ENCODE measurements at places on chromosomes 16 and 17. TPM values are rescaled to one million over a fixed set of nuclear protein-coding genes. Genes with fewer than 3 reads are reported as not detected.
A peak's percentile ranks its signal among the peaks of the same experiment; 100 is the strongest.

DNA sequence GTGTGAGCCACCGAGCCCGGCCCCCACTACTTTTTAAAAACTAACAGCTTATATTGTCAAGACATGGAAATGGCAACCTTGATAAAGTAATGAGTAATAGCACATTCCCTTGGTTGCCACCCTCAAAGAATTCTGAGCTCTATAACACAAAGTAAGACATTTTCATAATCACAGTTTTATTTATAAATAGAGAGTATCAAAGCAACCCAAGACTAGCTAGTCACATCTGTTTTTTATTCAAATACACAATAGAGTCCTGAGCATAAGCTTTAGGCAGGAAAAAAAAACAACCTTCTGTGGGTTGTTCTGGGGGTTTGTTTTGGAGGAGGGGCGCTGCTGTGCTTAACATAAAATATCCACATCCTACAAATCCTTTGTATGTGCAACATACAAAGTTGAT is 68.7 kb downstream of the CEP95 start:
- DNase-seq = no peak

DNA sequence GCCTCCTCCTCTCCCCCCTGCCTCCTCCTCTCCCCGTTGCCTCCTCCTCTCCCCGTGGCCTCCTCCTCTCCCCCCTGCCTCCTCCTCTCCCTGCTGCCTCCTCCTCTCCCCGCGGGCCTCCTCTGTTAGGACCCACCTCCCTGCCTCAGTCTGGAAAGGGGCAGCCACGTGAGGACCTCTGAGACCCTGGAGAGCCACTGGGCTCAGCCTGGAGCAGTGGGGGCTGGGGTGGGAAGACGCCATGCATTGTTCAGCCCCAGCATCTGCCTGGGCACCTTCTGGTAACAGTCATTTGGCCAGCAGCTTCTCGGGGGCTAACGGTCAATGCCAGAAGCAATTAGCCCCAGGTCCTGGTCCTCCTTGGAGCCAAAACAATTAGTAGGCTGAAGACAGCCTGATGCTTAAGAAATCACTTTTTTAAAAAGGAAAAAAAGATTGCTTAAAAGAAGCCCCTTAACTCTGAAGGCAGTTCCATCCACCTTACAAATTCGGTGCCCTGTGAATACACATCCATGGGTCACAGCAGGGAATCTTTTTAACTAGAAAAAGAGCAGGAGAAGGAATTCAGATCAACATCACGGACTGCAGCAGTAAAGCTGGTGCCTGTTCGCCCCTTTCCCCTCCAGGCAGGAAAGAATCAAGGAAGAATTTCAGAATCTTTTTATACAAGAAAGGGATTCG is 29.8 kb downstream of the NXN start:
- no peak for DNase-seq

- DNase-seq = no peak
Observed at GRCh38 chr17:57925361-57925990, 29.7 kb downstream of the CUEDC1 start.

GRCh38 chr17:83152227-83152744 is 72.9 kb downstream of the METRNL start:
- no peak for DNase-seq

DNA sequence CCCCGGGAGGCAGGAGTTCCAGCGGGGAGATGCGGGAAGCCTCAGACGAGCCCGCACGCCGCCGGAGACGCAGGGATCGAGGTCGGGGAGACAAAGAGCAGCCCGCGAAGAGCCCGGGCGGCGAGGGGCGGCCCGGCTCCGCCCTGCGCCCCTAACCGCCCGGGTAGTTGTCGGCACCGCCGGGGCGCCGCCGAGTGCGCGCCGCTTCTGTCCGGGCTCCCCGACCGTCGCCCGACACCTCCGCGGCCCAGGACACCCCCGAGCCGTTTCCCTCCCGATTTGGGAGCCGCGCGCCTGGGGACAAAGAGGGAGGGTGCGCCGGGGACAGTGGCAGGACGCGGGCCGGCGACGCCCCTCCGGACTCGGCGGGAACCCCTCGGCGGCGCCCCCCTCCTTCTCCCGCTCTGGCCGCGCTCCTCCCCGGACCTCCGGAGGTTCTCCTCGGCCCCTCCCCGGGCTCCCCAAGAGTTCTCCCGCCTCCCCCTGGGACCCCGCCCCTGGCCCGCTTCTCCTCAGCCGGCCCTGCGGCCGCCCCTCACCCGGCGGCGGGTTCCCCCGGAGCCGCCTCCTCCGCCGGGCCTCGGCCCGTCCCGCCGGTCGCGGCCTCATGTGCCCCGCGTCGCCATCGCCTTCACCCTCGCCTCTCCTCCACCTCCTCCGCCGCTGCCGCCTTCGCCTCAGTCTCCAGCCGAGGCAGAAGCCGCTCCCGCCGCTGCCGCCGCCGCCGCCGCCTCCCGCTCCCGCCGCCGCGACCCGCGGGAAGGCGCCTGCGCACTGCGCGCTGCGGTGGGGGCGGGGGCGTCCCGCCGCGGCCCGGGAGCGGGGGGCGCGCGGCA is at the start of gene GJC1:
TSS of gene GJC1 (minus strand) at position 765 of the 836 bp plus-strand sequence. CDS start 24,470 bp downstream, outside the sequence.
- DNase-seq = peak; percentile 46

- peak; percentile 88 for DNase-seq
Observed at GRCh38 chr17:45228763-45229539, 7.3 kb downstream of the FMNL1 start.

DNA sequence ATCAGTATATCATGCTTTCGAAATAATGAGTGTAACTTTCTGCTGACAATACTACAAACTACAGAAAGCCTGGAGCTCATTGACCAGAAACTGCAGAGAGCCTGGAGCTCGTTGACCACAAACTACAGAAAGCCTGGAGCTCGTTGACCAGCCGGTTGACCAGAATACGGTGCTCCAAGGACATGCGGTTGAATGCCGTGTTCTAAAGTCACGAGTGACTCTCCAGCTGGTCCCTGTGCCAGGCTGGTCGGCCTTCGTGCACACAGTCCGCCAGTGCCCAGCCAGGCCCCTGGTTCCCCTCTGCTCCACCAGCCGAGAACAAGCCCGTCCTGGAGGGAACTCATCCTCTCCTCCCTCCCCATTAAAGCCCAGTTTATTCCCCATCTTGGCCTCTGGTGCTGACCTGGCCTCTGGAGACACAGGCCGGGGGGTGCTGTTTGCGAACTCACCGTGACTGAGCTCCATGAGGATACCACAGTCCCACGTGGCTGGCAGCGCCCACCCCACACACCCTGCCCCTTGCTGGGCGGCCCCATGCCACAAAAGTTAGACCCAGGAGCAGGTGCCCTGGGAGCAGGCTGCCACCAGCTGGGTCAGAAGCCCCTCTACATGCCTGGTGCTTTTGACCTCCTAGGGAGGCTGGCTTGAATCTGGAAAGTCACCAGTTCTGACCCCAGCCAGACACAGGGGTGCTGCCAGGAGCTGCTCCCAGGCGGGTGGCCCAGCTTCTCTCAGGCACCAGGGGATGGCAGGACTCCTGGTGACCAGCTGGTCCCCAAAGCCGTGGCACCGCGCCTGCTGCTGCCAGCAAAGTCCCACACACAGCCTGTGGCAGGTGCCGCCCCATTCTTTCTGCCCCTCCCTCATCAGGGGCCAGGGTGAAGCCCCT is 15.5 kb upstream of the CDH15 start:
- no peak for DNase-seq

- DNase-seq = peak; percentile 90
Observed at GRCh38 chr17:44137891-44138709, 3.6 kb upstream of the HROB start.

GRCh38 chr17:77841742-77842527 is 116.6 kb upstream of the TNRC6C start:
- peak; percentile 13 for DNase-seq

- no peak for DNase-seq
Observed at GRCh38 chr16:11619327-11619851, 32.7 kb upstream of the LITAF start.

DNA sequence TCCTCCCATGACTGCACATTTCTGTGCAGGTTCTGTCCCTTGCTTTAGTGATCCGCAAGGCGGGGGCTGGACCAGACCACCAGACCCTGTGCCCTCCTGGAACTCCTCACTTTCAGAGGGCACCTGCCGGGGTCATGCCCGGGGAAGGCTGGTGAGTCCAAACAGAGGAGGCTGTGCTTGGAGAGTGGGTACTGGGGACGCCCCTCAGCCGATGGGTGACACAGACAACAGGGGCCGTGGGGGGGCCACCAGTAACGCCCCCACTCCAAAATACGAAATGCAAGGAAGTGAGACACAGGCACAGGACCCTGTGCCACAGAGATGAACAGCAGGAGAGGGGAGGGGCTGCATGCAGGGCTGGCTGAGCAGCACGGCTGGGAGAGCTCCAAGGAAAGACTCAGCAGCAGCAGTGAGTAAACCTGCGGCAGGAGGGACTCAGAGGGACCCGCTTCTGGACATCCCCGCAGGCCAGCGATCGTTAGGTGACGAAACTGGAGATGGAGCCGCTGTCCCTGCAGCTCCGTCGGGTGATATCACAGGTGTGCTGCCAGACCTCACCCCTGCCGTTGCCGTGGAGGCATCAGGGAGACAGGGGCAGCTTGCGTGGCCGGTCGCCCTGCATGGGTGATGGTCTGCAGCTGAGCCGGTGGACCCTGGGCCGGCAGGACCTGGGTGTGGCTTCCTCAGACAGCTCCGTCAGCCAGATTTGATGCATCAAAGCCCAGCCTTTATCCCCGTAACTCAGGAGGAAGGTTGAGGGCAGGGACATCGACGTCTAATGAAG is 71.2 kb upstream of the GNG13 start:
- DNase-seq = peak; percentile 9

DNA sequence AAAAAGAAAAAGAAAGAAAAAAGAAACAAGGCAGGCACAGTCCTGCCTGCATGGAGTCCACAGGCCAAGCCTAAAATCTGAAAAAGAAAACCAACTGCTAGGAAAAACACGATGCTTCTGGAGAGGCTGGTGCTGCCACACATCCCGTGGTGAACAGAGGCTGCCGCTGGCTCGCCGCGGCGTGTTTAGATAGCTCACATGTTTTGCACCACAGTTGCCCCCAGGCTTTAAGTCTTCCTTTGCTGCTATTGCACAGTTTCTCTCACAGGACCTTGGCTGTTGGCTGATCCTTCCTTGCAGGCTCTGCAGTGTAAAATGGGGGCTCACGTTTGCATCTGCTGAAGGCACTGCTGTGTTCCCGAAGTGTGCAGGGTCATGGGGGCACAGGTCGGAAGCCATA is 8.6 kb downstream of the SLC6A4 start:
- DNase-seq = no peak

- peak; percentile 88 for DNase-seq
Observed at GRCh38 chr16:81610144-81610842, 165.7 kb downstream of the CMIP start.

The SOX15 gene
- 3.0 TPM for total RNA-seq

The SOST gene
- not detected for total RNA-seq
